ENCODE measurements at places on chromosomes 5 and 9. TPM values are rescaled to one million over a fixed set of nuclear protein-coding genes. Genes with fewer than 3 reads are reported as not detected.

GRCh38 chr9:6931913-6932312, 174.1 kb downstream of the KDM4C start:
- DNase-seq = peak; percentile 87

ENTPD2 gene
- 23.7 TPM for total RNA-seq

GRCh38 chr9:18274693-18275092, 199.3 kb upstream of the ADAMTSL1 start:
- DNase-seq = peak; percentile 56

RALGDS gene
- total RNA-seq = 19.9 TPM

- no peak for DNase-seq
Observed at GRCh38 chr9:91033797-91034196, 232.2 kb downstream of the SYK start.

DNA sequence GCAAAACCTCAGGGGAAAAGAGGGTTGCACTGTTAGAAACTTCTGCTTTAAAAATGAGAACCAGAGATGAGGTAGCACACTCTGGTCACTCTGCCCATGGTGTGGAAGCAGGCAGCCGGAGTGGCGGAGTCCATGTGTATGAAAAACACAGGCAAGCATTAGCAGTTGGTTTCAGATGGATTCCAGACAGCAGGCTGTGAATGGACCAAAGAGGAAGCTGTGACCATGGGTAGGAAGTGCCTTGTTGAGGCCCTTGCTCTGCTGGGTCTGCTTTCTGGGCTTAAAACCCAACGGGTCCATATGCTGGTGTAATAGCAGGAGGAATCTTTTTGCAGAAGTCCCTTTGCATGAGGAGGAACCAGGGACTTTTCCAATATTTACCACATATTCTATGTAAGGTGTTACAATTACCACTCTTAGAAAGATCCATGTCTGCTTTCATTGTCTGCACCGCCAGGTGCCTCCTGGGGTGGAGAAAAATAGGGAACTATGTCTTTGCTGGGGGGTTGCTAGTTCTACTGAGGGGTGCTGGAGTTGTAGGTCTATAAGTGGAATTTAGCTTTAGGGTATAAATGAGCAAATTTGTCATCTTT, 77.0 kb downstream of the ANKRD55 start:
- no peak for DNase-seq

TEX48 gene
- not detected for total RNA-seq

GGTA1 gene
- not detected for total RNA-seq

TUSC1 gene
- total RNA-seq = 13.8 TPM

DNA sequence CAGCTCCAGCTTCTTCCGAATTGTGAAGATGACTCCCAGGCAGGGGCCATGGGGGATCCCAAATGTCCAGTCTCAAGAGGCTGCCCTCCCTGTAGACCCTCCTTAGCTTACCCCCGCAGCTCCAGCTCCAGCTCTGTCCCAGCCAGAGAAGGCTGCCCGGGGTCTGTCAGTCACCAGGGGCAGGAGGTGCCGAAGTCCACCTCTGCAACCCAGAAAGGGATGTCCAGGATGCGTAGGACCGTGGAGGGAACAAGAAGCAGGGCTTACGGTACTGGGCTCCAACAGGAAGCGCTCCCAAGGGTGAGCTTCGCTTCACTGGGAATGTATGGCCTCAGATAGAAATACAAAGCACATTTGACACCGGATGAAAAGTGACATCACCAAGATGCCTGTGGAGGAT, 6.0 kb downstream of the IPPK start:
- no peak for DNase-seq

DNA sequence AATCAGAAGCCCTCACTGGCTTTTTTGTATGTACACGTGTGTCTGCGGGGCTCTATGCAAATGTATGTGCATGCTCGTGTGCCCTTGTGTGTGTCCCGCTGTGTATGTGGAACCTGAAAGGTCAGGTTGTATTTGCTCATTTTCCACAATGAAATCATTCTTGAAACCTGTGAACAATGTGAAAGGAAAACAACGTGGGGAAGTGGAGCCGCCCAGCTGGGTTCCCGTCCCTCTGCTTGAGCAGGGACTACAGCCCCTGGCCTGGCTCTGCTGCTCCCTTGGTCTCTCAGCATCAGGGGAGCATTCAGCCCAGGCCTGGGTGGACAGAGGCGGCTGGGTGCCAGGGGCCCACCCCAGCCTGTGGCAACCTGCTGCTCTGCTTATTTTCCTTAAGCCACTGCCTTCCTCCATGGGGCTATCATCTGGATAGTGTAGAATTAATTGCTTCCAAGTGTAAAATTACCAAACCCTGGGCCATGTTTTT, 3.0 kb downstream of the ECSCR start:
- no peak for DNase-seq

GRCh38 chr5:169590602-169591001, 7.0 kb downstream of the SPDL1 start:
- DNase-seq = peak; percentile 12

GRCh38 chr5:56951126-56951945, 587 bp downstream of the MIER3 start:
- peak; percentile 9 for DNase-seq

GRCh38 chr9:115013998-115014397, 83.6 kb upstream of the TNFSF8 start:
- DNase-seq = peak; percentile 57

DNA sequence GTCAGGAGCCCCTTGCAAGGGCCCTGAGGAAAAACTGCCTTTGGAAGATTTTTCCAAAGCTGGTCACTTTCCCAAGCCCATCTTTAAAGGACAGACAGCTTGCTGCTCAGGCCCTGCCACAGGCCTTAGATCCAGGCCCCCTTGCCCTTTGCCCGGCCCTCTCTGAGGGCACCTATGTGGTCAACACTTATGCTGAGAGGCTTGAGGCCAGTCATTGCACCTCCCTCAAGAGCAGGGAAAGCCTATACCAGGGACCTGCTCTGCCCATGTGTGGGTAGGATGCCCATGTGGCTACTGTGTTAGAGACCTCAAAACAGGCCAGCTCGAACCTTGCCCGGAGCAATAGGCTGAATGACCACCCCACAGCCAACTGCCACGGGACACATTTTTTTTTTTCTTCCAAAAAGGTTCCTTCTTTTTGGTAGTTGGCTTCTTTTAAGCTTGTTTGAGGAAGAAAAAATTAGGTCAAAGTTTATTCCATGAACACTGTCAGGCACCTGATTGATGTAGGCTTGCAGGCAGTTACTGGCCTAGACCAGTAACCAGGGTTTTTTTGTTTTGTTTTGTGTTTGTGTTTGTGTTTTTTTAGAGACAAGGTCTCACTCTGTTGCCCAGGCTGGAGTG, 3.8 kb downstream of the TCF7 start:
- no peak for DNase-seq

ASPN gene
- total RNA-seq = 0.17 TPM

GRCh38 chr5:140251527-140251973, 51.4 kb downstream of the PFDN1 start:
- DNase-seq = peak; percentile 89

- DNase-seq = no peak
Observed at GRCh38 chr5:32222723-32223470, 48.8 kb upstream of the GOLPH3 start.

PCSK1 gene
- total RNA-seq = not detected

All from mammary epithelial cell (primary cell).